ENCODE measurements at places on chromosomes 13 and 19. TPM values are rescaled to one million over a fixed set of nuclear protein-coding genes. Genes with fewer than 3 reads are reported as not detected.

DNA sequence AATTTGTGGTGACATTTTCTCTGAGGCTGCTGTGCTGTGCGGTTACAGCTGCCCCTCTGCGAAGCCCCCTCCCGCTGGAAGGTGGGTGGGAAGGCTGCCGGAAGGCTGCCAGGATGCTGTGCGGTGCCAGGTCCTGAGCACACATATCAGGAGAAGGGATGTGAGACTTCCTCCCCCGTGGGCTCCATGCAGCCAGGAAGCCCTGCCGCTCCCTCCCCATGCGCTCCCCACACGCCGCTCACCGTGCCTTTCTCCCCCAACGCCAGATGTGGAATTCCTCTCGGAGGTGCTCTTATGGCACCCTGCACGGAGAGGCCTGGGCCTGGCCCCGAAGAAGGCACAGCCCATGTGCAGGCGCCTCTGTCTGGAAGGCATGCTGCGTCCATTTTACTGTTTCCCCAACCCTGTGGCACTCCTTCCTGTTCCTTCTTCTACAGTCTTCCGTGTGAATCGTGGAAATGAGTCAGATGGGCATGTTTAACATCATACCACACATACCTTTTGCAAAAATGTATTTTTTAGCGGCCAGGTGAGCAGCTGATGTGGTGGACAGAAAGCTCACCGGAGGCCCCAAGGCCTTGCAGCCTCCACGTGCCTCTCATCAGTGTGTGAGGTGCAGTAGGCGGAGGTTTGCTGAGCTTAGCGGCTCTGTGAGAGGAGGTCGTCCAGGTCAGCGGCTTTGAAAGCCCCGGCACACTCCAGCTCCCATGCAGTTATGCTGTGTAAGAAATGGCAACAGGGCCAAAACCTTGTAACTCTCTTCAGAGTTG, 88.0 kb downstream of the ATP11A start:
- no peak for DNase-seq

The ATP4A gene
- total RNA-seq: not detected

The LRFN3 gene
- total RNA-seq: 16.7 TPM

DNA sequence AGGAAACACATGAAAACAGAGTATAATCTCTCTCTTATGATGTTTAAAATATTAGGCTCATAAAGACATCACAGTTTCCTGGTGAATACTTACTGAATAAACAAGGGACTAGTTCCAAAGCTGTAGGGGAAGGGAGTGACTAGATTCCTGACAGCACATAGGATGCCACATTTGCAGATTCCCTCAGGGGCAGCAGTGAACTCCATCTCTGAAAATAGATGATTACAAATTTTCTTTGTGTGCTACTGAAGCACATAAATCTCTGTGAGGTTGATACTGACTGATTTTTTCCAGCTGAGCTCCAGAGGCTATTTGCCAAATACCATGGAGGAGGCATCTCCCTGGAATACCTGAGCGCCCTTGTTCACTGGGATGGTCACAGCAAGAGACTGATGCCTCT, 77.3 kb downstream of the FGF9 start:
- DNase-seq: no peak

GRCh38 chr13:31263346-31263745, 63.6 kb downstream of the B3GLCT start:
- no peak for DNase-seq

DNA sequence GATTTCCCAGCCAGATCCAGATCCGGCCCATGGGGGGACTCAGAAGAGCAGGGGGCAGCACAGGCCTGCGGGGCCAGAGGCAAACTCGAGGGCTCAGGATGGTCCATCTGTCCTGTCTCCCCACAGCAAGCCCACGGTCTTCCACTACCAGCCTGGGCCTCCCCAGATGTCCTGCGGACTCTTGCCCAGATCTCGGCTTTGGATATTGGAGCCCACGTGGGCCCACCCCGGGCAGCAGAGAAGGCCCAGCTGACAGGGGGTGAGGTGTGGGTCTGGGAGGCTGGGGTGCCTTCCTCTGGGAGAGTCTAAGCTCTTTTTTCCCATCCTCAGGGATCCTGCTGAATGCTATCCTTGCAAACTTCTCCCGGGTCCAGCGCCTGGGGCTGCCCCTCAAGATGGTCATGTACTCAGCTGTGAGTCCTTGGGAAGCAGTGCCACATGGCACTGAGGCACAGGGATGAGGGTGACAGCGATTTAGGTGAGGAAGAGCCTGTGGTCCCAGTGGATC, 3.4 kb downstream of the ACP4 start:
- DNase-seq: no peak

The CAPN12 gene
- 58.5 TPM for total RNA-seq

The VSTM2B gene
- not detected for total RNA-seq

GRCh38 chr13:95643936-95644598, 439 bp downstream of the DZIP1 start:
- no peak for DNase-seq

GRCh38 chr13:50390503-50391248, 375.4 kb downstream of the KCNRG start:
- DNase-seq: no peak

The MEIOSIN gene
- not detected for total RNA-seq

DNA sequence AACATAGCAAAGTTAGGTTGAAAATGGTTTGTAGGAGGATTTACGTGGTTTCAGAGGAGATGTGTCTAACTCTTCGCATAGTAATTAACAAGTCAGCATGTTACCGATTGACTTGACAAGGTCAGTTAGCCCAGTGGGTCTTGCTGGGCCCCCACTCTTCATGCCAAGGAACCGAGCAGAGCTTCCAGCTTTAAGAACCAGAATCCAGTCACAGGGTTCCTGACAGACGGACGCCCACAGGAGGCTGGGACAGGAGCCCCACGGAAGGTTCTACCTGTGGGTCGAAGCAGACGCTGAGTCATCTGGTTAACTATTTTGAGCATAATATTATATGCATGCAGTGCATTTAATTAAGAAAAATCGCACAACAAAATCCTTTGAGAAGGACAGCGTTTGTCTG, 3.5 kb downstream of the TMEM255B start:
- no peak for DNase-seq

The NLRP12 gene
- total RNA-seq: 0.05 TPM

The METTL21C gene
- total RNA-seq: not detected

DNA sequence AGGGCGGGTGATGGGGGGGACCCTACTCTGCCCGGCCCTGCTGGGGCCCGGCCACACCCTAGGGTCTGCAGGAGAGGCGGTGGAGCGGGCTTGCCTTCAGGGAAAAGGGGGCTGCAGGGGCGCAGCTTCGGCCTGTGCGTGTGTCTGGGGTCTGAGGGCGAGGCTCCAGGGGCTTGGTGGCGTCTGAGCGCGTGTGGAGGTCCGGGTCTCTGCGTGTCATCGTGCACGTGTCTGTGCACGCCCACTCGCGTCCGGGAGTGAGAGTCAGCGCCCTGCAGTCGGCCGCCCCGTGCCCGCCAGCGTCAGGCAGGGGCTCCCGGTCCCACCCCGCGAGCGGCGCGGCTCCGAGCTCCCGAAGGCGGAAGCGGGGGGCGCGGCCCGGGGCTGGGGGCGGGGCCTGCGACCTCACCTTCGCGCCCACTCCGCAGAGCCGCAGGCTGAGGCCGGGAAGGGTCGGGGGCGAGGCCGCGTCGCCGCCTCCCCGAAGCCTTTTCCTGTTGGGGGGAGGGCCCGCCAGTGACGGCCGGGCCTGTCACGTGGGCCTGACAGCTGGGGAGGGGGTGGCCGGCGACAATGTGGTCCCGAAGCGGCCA, at the start of gene ARHGAP45:
TSS of gene ARHGAP45 (plus strand) at position 420 of the 593 bp plus-strand sequence. CDS start 239 bp downstream, outside the sequence.
- DNase-seq: no peak

GRCh38 chr13:108924134-108924533, 294.7 kb downstream of the MYO16 start:
- no peak for DNase-seq

GRCh38 chr19:47637550-47637949, 28.6 kb downstream of the BICRA start:
- DNase-seq: no peak

The SYCN gene
- total RNA-seq: 0.33 TPM

DNA sequence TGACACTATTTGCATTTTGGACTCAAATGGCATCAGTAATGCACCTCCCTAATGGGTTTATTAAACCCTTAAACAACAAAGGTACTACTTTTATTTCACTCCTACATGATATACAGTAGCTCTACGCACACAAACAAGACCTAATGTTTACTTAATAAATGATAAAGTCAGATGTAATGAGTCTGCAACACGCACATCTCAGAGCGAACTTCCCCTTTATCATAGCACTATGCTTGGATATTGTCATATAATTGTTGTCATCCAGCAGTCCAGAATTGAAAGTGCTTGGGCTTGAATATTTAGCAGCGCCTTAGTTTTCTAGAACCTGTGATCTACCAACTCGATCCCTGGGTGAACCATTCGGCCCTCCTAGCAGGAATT, 772 bp downstream of the PARP4 start:
- DNase-seq: peak; percentile 64

The PTPRS gene
- 85.4 TPM for total RNA-seq

DNA sequence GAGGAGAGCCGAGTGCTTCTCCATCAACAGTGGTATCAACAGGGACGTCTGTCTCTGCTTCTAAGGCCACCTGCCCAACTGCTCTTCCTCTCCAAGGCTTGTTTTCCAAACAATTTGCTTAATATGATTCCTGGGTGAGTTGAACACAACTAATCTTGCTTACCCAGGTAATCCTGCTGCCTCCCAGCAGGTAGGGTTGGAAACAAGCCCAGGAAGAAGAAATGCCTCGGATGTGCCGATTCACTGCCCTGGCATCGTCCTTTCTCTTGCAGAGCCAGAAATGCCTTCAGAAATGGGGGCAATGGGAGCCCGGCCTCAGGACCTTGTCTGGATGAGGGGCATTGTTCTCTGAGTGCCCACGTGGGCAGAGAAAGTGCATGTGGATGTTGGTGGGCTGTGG, 51.9 kb upstream of the C1QTNF9B start:
- no peak for DNase-seq

Measured in Panc1 (cell line).